ENCODE measurements at places on chromosomes 4 and X. TPM values are rescaled to one million over a fixed set of nuclear protein-coding genes. Genes with fewer than 3 reads are reported as not detected.

Gene GYG2
- not detected for total RNA-seq

Gene STK26
- 76.4 TPM for total RNA-seq

DNA sequence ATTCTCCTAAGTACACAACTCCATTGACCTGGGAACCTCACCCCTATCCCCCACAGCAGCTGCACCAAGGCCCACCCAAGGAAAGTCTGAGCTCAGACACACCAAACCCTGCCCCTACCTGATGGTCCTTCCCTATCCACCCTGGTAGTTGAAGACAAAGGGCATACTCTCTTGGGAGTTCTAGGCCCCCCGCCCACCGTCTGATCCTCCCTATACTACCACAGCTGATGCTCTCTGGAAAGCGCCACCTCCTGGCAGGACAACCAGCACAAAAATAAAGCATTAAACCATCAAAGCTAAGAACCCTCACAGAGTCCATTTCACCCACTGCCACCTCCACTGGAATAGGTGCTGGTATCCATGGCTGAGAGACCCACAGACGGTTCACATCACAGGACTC, 83.6 kb downstream of the ANAPC10 start:
- peaks cover 61% of the 10 kb centered on the region for H3K36me3 ChIP-seq
- H3K27me3 ChIP-seq: no peaks in the 10 kb centered on the region
- no peak overlapping the region for H3K27ac ChIP-seq
- H3K4me3 ChIP-seq: no peak overlapping the region
- no peak for DNase-seq

DNA sequence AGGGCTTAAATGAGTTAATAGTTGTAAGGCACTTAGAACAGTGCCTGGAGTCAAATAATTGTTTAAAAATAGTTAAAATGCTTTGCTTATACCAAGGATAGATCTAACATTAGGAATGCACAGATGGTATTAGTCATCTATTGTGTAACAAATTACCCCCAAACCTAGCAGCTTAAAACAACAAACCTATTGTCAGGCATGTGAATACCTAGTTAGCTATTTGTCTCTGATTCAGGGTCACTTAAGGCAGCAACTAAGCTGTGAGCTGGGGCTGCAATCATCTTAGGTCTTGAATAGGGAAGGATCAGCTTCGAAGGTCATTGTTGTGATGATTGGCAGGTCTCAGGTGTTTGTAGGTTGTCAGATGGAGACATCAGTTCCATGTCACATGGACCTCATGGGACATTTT, 42.4 kb upstream of the AGA start:
- peaks cover 22% of the 10 kb centered on the region for H3K4me1 ChIP-seq
- peaks cover 7% of the 10 kb centered on the region for H3K36me3 ChIP-seq
- H3K4me3 ChIP-seq: no peak overlapping the region
- DNase-seq: no peak
- no peak overlapping the region for H3K27ac ChIP-seq

Gene RENBP
- 15.2 TPM for total RNA-seq

Gene EREG
- total RNA-seq: not detected

DNA sequence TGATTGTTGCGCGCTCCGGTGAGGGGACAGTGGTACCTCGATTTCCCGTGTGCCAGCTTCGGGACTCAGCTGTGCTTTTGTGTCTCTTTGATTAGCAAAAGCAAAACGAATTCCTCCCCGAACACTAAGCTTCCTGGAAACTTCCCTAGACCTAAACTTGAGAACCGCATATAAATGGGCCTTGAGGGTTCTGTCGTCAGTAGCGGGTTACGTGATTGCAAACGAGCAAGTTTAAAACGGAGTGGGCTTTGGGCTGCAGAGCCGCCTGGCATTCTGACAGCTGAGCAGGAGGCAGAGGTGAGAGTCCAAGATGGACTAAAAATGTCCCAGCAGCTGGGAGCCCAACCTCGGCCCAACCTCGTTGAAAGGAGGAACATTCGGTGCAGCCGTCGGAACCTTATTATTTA, 1.2 kb upstream of the TAPT1 start:
- no peaks in the 10 kb centered on the region for H3K27me3 ChIP-seq
- peaks cover 59% of the 10 kb centered on the region for H3K4me1 ChIP-seq
- no peak for DNase-seq
- H3K36me3 ChIP-seq: peaks cover 18% of the 10 kb centered on the region
- H3K4me3 ChIP-seq: peak overlapping the region; percentile 93

Gene ABCG2
- 0.66 TPM for total RNA-seq

DNA sequence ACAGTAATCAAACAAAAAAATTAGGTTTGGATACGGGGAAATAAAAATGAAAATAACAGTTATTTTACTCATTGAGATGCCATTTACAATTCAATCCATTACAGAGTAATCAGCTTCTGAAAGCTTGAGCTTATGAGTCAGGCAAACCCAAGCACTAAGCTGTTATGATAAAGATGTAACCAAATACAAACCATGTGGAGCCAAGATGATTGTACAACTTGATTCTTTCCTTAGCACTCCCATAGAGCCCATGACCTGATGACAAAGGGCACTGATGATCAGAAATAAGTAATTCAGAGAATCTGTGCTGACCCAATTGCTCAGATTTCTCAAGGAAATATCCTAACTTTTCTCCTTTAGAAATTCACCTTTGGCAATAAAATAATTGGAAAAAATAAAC, 40.5 kb upstream of the PRKG2 start:
- no peak for DNase-seq
- H3K4me1 ChIP-seq: no peaks in the 10 kb centered on the region
- H3K4me3 ChIP-seq: no peak overlapping the region
- H3K27ac ChIP-seq: no peak overlapping the region
- H3K36me3 ChIP-seq: no peaks in the 10 kb centered on the region

Gene CCNB3
- 0.64 TPM for total RNA-seq

Gene MAGEA9B
- total RNA-seq: not detected

DNA sequence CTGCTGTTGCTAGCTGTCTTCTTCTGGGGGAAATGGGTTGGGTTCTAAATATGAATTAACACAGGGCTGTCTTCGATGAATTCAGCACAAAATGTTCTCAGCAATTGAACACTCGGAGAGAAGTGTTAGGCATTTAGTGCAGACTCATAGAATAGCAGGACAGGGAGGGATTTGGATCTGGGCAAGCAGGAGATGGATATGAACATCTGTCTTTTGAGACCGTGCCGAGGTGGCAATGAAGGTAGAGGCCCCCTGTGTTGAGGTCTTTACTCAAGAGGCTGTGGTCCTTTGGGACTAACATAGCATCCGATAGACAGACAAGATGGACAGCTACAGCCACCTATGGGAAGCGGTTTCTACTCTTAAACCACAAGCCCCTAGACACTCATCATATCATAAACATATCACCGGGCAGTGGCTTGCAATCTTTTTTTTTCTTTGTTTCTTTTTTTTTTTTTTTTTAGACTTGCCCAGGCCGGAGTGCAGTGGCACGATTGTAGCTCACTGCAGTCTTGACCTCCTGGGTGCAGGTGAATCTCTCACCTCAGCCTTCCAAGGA, 6.7 kb downstream of the CD99 start:
- DNase-seq: no peak
- H3K36me3 ChIP-seq: peaks cover 71% of the 10 kb centered on the region
- peak overlapping the region; percentile 67 for H3K4me3 ChIP-seq
- no peaks in the 10 kb centered on the region for H3K27me3 ChIP-seq
- H3K27ac ChIP-seq: peak overlapping the region; percentile 88

GRCh38 chr4:181608181-181608580, 635.0 kb upstream of the TENM3 start:
- H3K27ac ChIP-seq: no peak overlapping the region
- DNase-seq: no peak
- no peaks in the 10 kb centered on the region for H3K4me1 ChIP-seq
- no peaks in the 10 kb centered on the region for H3K36me3 ChIP-seq
- no peaks in the 10 kb centered on the region for H3K27me3 ChIP-seq
- H3K4me3 ChIP-seq: no peak overlapping the region

DNA sequence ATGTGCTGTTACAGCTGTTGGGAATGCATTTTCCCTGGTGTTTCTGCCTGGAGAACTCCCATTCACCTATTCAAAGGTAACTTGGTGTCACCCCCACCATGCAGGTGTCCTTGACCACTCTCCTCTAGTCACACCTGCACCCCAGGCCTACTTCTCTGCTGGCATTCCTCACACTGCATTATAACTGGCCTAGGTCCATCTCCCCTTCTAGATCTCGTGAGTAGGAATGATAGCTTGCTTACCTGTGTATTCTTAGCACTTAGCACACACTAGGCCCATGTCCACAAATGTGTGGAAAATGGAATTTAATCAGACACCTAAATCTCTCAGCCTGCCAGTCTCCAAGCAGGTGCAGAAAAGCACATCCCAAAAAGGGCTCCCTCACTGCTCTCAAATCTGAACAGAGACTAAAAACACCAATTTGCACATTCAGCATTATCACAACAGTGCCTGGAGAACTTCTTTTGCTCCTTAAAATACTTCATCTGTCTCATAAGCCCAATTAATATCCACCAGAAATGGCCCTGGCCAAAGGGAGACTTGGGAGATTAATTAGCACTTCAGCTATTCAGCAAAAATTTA, 18.3 kb downstream of the SCD5 start:
- H3K4me3 ChIP-seq: no peak overlapping the region
- H3K36me3 ChIP-seq: no peaks in the 10 kb centered on the region
- H3K4me1 ChIP-seq: peaks cover 2% of the 10 kb centered on the region
- no peaks in the 10 kb centered on the region for H3K27me3 ChIP-seq

DNA sequence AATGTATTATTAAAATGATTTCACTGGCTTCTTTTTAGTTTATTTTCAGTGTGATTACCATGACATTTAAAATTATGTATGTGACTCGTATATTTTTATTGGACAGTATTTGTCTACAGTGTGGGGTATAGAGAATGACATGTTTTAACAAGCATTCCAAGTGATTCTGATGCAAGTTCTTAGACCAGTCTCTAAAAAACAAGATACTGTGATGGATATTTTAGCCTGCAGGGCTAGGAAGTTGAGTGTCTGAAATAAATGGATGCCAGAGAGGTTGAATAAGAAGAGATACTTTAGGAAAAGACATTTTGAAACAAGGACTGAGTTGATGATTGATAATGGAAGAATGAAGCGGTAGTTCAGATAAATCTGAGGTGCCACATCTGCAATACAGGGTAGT, 3.5 kb upstream of the MAD2L1 start:
- peaks cover 7% of the 10 kb centered on the region for H3K36me3 ChIP-seq
- DNase-seq: no peak
- no peak overlapping the region for H3K27ac ChIP-seq
- H3K4me1 ChIP-seq: peaks cover 26% of the 10 kb centered on the region
- H3K27me3 ChIP-seq: no peaks in the 10 kb centered on the region

Gene STIM2
- 41.8 TPM for total RNA-seq
